Activated CD4-positive, alpha-beta T cell treated with anti-CD3 and anti-CD28 coated beads, Interleukin-2, Interleukin-6, amounts not matched to agents 100 ng/mL and 50 ng/mL, durations not matched to agents 16 hours and 8 hours (primary cell): ENCODE measurements at places on chromosomes 16 and 17.

DNA sequence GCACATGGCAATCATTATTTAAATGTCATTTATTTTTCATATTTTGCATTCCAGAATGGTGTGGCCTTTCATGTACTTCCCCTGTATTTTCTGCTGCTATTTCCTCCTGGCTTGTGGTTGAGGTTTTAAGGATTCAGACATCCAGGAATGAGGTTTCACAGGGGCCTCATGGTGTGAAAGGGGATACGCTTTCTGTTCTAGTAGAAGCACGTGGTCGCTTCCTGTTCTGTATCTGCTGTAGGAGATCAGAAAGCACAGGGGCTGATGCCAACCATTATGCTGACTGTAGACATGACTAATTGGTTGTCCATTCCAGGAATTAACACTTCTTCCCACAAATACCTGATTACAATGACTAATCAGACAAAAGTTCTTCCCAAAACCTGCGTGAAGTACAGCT, 405.9 kb downstream of the SHISA9 start:
- no peak for DNase-seq

GRCh38 chr16:66432429-66432828, 5.3 kb downstream of the BEAN1 start:
- DNase-seq = no peak

DNA sequence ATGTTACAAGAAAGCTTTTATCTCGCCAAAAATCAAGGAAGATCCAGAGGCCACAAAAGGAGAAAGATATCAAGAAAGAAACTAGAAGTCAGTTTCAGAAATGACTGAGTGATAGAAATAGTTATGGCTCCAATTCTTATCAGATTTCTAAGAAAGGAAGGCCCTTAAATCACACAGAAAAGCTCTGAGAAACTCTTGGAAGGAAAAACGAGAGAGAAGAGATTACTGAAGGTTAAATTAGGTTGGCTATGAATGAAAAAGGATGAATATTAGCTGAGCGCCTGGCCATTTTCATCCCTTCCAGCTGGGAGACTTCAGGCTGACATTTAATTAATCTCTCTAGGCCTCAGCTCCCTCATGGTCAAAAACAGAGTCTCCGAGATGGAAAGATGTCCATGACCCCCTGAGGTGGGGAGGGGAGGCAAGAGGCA, 72.3 kb downstream of the CYTH1 start:
- DNase-seq = peak; percentile 50

DNA sequence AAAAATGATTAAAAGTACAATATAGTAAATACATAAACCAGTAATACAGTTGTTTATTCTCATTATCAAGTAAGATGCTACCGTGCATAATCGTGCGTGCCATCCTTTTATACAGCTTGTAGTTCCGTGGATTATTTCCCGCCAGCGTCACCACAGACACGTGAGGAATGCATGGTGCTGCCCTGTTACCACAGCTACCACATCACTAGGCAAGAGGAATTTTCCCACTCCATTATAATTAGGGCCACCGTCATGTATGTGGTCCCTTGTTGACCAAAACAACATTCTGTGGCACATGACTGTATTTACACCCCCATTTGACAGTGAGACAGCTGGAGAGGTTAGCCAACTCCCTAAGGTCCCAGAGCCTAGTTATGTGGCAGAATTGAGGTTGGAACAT, 30.5 kb upstream of the LGALS9 start:
- DNase-seq = no peak
